ENCODE measurements at places on chromosomes 2 and 18.

GRCh38 chr2:120832296-120833070 lies 96.8 kb downstream of the GLI2 start:
- no peak for DNase-seq

DNA sequence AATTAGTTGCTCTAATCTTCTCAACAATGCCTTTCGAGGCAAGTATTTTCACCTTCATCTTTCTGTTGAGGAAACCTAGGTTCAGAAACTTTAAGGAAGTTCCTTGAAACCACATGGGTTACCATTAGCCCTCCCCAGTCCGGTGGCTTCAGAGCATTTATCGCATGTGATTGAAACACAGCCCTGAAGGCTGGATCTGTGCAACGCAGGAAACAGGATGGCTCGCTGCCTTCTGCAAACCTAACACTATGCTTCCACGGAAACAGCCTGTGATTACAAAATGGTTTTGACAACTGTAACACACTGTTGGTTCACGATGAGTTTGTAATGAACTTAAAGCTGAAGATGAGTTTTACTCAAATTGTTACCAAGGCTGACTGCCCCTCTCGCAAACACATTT lies 68.5 kb downstream of the EPB41L3 start:
- DNase-seq: peak; percentile 31

DNA sequence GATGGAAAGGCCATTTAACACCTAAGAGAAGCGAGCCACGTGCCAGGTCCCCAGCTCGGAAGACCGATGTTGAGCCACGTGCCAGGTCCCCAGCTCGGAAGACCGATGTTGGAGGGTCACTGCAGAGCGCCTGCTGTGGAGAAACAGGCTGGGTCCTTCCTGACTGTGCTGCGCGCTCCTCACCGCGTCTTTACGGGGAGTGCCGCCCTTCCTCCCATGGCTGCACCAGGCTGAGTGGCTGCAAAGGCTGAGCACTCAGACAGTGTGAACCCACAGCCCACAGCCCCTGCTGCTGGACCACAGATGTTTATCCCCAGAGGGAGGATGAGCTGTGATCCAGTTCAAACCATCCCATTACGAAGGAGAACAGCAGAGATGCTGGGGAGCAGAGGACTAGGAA lies 55.7 kb downstream of the RTP5 start:
- DNase-seq: no peak

- DNase-seq: no peak
Measured at GRCh38 chr18:21833604-21834298, 93.2 kb downstream of the MIB1 start.

GRCh38 chr2:15666861-15667808 lies 75.5 kb downstream of the DDX1 start:
- no peak for DNase-seq
